Pulmonary artery endothelial cell (primary cell): ENCODE measurements at places on chromosomes 6 and 20.
A peak's percentile ranks its signal among the peaks of the same experiment; 100 is the strongest.

DNA sequence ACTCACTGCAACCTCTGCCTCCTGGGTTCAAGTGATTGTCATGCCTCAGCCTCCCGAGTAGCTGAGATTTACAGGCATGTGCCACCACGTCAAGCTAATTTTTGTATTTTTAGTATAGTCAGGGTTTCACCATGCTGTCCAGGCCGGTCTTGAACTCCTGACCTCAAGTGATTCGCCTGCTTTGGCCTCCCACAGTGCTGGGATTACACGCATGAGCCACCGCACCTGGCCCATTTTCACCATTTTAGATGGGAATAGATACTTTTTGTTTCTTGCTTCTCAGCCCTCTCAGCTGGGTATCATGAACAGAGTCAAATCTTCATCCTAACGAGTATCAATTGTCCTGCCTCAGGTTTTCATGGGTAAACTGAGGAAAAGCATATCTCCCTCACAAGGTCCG, 235.0 kb downstream of the CDC5L start:
- DNase-seq = no peak

- DNase-seq = peak; percentile 37
Measured at GRCh38 chr6:29016559-29017427, 11.7 kb upstream of the ZNF311 start.

GRCh38 chr6:156194981-156195380, 582.2 kb upstream of the ARID1B start:
- DNase-seq = no peak

DNA sequence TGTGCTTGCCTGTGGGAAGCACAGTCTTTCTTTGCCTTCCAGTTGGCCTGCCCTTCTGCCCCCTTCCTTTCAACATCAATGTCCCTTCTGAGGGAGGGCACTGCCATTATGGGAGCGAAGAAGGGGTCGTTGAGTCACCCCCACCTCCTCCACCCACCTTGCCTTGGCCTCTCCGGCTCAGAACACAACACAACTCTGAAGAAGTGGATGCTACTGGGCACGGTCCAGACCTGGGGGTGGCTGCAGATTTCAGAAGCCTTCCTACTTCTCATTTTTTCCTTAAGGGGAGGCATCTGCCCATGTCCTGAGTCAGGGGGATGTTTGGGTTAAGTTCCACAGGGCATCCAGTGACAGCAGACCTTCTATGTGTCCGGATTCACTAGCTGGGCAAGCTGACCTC, 72.1 kb downstream of the GFOD1 start:
- no peak for DNase-seq

- no peak for DNase-seq
Measured at GRCh38 chr6:135813401-135813800, 38.1 kb upstream of the PDE7B start.

- no peak for DNase-seq
Measured at GRCh38 chr6:89508755-89509563, 76.0 kb downstream of the ANKRD6 start.

DNA sequence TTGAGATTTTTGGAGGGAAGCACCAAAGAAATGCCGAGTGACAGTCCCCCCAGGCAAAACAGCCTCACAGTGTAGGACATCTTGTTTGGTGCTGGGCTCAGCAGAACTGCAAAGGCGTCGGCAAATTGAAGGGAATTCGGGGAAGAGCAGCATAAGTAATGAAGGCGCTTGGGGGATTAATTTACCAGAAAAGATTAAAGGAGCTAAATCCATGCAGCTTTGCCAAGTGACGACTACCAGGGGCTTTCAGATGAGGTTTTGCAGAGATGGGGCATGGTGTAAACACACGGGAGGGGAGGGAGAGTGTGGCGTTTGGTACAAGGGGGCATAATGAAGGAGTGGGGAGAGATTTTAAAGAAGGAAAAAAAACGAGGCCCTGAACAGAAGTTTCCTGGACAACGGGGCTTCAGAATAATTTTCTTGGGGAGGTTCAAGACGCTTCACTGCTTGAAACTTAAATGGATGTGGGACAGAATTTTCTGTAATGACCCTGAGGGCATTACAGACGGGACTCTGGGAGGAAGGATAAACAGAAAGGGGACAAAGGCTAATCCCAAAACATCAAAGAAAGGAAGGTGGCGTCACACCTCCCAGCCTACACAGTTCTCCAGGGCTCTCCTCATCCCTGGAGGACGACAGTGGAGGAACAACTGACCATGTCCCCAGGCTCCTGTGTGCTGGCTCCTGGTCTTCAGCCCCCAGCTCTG, 45.4 kb upstream of the CDH22 start:
- no peak for DNase-seq

GRCh38 chr6:116244284-116244683, 9.6 kb downstream of the TSPYL4 start:
- DNase-seq = no peak

- no peak for DNase-seq
Measured at GRCh38 chr6:132712366-132712765, 1.5 kb downstream of the VNN1 start.

GRCh38 chr6:138592749-138593123, 93.4 kb upstream of the NHSL1 start:
- no peak for DNase-seq

GRCh38 chr20:12977328-12978125, 31.2 kb upstream of the SPTLC3 start:
- DNase-seq = no peak

- no peak for DNase-seq
Measured at GRCh38 chr6:104754788-104755409, 104.8 kb downstream of the HACE1 start.

DNA sequence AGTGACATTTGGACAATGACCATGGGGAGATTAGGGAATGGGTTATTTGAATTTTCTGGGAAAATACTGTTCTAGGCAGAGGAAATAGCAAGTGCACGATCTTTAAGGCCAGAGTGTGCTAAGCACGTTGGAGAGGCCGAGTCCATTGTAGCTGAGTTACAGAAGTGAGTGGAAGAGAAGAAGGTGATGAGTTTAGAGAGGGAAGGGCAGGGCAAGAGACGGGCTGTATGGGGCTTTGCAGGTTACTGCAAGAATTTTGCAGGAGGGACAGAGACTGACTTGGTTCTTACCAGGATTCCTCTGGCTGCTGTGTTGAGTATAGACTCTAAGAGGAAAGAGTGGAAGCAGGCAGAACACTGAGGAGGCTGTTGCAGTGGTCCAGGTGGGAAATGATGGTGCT, 1.1 kb upstream of the NCOA3 start:
- no peak for DNase-seq

DNA sequence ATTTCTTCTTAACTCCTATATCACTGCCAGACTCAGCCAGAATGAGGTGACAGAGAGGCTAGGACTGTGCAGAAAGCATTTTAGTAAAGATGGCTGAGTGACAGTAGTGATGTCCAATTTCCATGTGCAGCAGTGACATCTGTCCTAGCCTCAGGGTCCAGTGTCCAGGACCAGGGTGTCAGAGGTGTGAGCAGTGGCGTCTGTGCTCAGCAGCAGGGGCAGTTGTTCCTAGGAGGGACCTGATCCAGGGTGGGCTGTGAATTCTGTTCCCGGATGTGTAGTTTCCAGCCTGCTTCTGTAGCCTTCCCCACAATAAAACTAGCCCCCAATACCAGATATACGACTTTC, 6.0 kb downstream of the HLA-B start:
- no peak for DNase-seq

DNA sequence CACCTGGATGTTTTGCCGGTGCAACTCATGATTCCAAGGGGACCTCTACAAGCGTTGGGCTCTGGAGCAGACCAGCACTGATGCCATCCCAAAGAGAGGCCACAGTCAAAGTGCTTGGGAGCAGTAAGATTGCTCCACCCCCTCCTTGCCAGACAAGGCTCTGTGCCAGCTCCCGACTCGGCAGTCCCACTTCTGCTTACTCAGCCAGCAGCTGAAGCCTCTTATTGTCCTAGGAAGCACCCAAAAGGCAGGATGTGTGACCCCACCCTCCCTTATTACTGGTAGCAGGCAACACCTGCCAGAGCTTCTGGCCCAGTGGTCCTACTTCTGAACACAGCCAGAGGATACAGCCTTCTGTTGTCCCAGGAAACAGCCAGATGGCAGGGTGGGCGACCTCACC, 614.2 kb downstream of the TENT5A start:
- no peak for DNase-seq

- DNase-seq = no peak
Measured at GRCh38 chr6:133682506-133683307, 206.2 kb upstream of the TCF21 start.

- no peak for DNase-seq
Measured at GRCh38 chr20:44644667-44645131, 6.8 kb downstream of the ADA start.

- no peak for DNase-seq
Measured at GRCh38 chr6:144935181-144935580, 650.0 kb downstream of the UTRN start.

GRCh38 chr6:88519301-88520016, 353.3 kb upstream of the CNR1 start:
- DNase-seq = no peak

DNA sequence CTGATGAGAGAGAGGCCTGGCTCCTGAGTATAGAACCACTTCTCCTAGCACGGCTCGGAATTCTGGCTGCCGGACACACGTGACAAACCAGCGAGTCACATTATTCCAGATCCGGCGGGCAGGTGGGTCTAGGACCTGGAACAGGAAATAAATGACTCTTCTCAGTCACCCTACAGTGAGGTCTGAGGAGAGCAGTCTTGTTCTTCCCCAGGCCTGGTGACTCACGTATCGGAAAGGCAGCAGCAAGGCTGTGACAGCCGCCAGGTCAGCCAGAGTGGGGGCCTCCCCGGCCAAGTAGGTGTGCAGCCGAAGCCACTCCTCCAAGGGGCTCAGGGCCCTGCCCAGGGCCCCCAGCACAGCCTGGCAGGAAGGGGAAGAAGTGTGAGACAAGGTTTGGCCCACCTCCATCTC, 2.8 kb downstream of the VARS1 start:
- no peak for DNase-seq

DNA sequence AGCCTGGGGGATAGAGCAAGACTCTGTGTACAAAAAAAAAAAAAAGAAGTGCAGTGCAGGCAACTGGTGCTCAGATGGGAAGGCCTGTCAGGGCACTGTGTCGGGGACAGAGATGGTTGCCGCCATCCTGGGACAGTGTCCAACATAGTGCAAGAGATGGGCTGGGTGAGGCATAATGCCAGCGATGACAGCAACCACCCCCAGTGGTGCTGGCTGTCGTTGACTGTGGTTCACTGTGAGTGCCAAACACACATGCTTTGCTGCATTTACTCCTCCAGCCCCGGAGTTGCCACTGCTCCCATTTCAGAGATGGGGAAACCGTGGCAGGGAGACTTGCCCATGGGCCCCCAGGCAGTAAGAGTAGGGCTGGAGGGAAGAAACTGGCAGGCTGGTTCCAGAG, 5.2 kb upstream of the C20orf203 start:
- DNase-seq = no peak

DNA sequence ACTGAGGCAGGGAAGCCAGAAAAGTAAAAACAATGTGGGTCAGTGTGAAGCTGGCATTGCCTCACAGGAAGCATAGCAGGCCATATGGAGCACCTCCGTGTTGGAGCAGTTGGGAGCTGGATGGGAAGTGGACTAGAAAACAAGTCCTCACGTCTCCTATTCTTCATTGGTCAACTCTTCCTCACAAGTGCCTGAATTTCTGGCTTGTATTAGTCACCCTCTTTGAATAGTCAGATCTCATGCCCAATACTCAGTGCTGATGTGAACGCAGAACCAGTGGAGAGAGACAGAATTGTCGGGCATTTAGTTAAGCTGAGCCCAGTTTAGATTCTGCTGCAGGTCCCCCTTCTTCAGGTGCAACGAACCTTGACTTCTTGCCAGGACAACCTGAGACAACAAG, 22.3 kb upstream of the RSPO3 start:
- no peak for DNase-seq

- DNase-seq = no peak
Measured at GRCh38 chr6:138188278-138188941, 26.7 kb downstream of the ARFGEF3 start.

DNA sequence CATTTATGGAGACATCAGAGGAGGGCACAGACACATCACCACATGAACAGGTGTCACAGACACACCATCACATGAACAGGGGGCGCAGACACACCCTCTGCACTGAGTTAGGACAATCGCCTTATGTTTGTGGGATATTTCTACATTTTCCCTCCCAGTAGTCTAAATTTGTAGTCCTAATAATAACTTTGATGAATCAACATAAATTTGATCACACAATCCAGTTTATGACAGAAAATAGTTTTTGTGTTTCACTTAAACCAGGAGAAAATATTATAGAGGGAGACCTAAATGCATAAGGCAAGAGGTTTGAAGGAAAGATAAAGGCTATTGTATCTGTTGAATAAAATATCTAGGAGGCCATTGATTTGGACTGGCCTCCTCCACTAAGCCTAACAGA, 195.7 kb downstream of the GPX5 start:
- no peak for DNase-seq

DNA sequence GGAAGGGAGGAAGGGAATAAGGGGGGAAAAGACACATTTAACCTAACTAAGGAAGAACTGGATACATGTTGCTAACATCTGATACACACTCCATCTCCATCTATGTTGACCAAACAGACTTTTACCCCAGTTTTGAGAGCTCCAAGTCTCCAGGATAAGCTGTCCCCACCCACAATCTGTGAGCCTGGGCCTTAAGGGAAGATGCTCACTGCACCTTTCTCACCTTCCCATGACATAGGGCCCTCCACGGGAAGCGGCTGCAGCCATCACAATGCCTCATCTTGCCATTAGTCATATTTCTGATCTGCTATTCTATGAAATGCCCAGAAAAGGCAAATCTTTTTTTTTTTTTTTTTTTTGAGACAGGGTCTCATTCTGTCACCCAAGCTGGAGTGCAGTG, 126.6 kb upstream of the SALL4 start:
- no peak for DNase-seq

- DNase-seq = no peak
Measured at GRCh38 chr6:83741089-83741488, 32.2 kb upstream of the SNAP91 start.

- DNase-seq = peak; percentile 95
Measured at GRCh38 chr6:148440877-148441453, 98.3 kb downstream of the SASH1 start.

- DNase-seq = no peak
Measured at GRCh38 chr6:84921891-84922290, 157.5 kb upstream of the TBX18 start.

GRCh38 chr6:66355471-66355870, 648.4 kb upstream of the EYS start:
- DNase-seq = no peak

GRCh38 chr20:60760256-60761000, 491.6 kb upstream of the CDH4 start:
- no peak for DNase-seq
